ENCODE measurements at places on chromosomes 16 and 17. TPM values are rescaled to one million over a fixed set of nuclear protein-coding genes. Genes with fewer than 3 reads are reported as not detected.

DNA sequence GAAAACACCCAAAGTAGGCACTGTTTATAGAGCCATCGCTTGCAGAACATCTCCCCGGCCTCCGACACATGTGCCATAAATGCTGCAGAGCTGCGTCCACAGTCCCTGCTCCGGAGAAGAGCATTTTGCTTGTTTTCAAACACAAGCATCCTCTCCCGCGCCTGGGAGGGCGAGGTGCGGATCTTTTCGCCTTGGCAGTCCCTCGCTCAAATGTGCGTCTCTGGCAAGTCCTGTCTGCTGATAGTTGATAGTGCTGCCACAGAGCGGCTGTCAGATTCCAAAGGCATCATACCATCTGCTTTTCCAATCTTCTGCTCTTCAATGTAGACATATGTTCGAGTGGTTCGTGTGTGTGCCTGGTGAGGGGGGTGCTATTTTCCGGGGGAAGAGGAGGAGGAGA is 603.7 kb downstream of the MAF start:
- DNase-seq = no peak
- no peaks in the 10 kb centered on the region for H3K27me3 ChIP-seq
- no peaks in the 10 kb centered on the region for H3K36me3 ChIP-seq
- H3K4me3 ChIP-seq = no peak overlapping the region
- H3K27ac ChIP-seq = no peak overlapping the region

ARL4D gene
- 25.2 TPM for total RNA-seq

CACNG3 gene
- not detected for total RNA-seq

DNA sequence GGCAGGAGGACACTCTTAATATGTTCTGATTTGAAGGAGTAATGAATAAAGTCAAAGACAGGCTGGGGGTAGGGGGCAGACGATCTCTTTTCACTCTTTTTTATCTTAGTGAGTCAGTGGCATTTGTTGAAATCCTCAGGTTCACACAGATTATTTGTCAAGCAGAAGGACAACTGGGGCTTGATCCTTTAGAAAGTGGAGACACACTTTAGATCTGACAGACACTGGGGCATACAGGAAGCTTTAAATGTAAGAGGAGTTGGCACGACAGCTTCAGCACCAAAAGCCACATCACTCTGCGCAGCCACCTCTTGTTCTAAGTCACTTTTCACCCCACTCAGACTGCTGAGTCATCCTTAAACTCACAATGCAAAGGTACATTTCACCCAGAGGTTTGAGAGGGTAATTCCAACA is 121.5 kb downstream of the STXBP4 start:
- no peak overlapping the region for H3K4me3 ChIP-seq
- no peak overlapping the region for H3K27ac ChIP-seq
- H3K4me1 ChIP-seq = peaks cover 6% of the 10 kb centered on the region
- H3K36me3 ChIP-seq = no peaks in the 10 kb centered on the region
- no peaks in the 10 kb centered on the region for H3K27me3 ChIP-seq

DNA sequence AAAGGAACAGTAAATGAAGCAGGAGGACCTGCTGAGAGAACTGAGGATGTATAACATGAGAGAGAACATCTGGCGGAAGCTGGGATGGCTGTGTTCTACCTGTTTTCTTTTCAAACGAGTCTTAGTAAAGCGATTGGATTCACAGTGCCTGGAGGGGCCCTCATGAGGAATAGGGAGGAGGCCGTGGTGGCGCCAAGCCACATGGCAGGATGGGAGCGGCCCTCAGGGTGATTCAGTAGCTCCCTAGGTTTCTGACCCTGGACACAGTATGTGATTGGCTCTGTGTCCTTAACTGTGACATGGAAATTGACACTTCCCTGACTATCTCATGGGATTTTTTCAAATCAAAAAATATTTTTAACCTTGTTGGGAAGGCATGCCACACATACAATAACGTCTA is 32.1 kb downstream of the USP43 start:
- H3K27me3 ChIP-seq = no peaks in the 10 kb centered on the region
- no peak overlapping the region for H3K27ac ChIP-seq
- H3K4me3 ChIP-seq = no peak overlapping the region

- H3K27ac ChIP-seq = no peak overlapping the region
- no peaks in the 10 kb centered on the region for H3K27me3 ChIP-seq
- no peaks in the 10 kb centered on the region for H3K36me3 ChIP-seq
- H3K4me1 ChIP-seq = no peaks in the 10 kb centered on the region
- no peak overlapping the region for H3K4me3 ChIP-seq
These were observed 12.0 kb downstream of the IL21R start for GRCh38 chr16:27413956-27414355.

DNA sequence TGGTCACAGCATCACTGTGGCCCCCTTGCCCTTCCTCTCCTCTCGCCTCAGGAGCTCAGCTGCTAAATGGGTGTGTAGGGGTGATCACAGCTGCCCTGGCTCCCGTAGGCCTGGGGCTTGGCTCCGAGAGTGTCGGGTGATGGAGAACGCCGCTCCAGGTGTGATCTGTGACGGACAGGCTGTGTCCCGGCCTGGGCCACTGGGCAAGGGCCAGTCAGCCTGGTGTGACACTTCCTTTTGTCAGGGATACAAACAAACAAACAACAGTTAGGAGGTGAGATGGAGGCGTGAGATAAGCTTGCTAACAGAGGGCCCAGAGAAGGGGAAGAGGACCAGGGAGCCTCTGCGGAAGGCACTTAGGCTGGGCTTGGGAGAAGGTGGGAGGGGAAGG is 2.0 kb downstream of the ADGRG1 start:
- no peaks in the 10 kb centered on the region for H3K36me3 ChIP-seq
- DNase-seq = no peak
- H3K4me3 ChIP-seq = peak overlapping the region; percentile 46

- no peak overlapping the region for H3K27ac ChIP-seq
- no peaks in the 10 kb centered on the region for H3K36me3 ChIP-seq
- no peak overlapping the region for H3K4me3 ChIP-seq
These were observed 17.7 kb downstream of the USP10 start for GRCh38 chr16:84717484-84717883.

DNA sequence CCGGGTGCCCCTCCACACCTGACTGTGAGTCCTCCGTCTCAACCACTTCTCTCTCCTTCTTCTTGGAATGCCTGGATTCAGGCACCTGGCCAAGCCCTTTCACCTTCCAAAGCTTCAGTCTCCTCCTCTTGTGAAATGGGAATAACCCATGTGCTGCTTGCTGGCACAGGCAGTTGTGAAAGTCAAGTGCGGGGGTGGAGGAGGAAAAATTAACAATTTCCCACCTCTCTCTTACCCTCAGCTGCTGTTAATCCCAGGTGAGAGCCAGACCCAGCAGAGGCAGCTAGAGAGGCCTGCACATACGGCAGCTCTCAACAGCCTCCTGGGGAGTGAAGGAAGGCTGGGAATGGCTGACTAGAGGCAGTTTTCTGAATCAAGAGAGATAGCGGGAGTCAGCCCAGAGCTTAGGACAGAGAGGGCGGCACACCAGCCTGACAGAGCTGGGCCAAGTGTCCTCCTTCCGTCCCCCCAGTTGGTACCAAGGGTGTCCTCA is 77.9 kb upstream of the LGALS9 start:
- H3K27me3 ChIP-seq = no peaks in the 10 kb centered on the region
- peaks cover 3% of the 10 kb centered on the region for H3K36me3 ChIP-seq
- no peak overlapping the region for H3K27ac ChIP-seq
- H3K4me3 ChIP-seq = no peak overlapping the region

DNA sequence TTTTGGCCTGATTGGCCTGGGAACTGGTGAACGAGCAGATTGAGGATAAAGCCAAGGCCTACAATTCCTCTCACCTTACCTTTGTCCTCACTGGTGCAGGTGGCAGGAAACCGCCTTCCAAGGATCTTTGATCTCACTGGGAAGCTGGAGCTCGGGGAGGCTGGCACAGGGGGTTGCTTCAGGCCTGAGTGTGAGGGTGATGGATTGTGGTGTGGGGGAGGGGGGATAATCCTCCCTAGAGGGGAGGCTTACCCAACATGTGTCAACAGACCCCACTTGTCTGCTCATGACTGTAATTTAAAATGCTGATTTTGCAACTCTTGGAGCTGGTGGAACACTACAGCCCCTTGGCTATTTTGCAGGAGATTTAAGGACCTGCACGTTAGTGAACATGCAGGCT is 4.5 kb upstream of the RMI2 start:
- H3K4me3 ChIP-seq = no peak overlapping the region
- no peak for DNase-seq
- no peaks in the 10 kb centered on the region for H3K36me3 ChIP-seq
- no peaks in the 10 kb centered on the region for H3K27me3 ChIP-seq
- no peak overlapping the region for H3K27ac ChIP-seq
- H3K4me1 ChIP-seq = peaks cover 10% of the 10 kb centered on the region

CD300E gene
- total RNA-seq = 5.0 TPM

DNA sequence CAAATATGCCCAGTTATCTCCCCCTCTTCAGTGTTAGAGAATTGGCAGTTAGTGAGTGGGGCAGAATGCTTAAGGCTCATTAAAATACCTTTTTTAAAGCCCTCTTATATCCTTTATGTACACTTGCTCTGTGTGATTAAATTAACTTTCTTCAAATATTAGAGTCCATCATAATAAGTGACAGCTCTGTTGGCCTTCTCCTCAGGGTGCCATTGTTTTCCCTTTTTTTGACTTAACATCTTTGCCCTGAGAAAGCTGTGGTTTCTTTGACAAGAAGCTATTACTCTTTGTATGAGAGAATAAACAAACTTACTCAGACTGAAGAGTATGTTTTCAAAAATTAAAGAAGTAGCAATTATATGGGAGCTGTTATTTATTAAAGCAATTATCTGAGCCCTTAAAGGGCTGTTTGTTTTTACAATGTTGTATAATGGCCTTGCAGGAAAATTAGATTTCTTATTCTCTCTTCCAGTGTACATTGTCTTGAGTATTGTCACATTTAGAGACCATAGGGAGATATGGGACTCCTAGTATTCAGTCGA is 13.4 kb downstream of the RBBP6 start:
- H3K36me3 ChIP-seq = peaks cover 15% of the 10 kb centered on the region
- H3K27ac ChIP-seq = no peak overlapping the region
- DNase-seq = no peak
- H3K4me3 ChIP-seq = no peak overlapping the region
- no peaks in the 10 kb centered on the region for H3K27me3 ChIP-seq

- H3K4me3 ChIP-seq = no peak overlapping the region
- H3K36me3 ChIP-seq = no peaks in the 10 kb centered on the region
- H3K27me3 ChIP-seq = no peaks in the 10 kb centered on the region
- no peak for DNase-seq
- peaks cover 9% of the 10 kb centered on the region for H3K4me1 ChIP-seq
These were observed 14.8 kb downstream of the CMC2 start for GRCh38 chr16:80991792-80992430.

DNA sequence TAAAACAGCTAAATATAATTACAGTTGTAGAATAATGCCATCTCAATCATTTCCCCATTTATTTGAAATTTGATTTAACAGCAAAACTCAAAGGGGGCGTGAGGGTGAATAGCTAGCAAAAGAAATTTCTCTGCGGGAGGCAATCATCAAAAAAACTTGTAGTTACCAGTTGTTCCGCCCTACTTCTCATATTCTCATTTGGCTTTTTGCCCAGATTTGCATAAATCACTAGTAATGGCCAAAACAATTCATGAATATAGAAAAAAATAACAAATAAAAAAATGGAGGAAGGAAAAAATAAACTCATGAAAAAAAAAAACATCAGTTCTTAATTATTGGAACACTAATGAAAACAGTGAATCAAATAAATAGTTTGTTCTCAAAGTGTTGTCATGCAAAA is 722.6 kb upstream of the KIF2B start:
- no peaks in the 10 kb centered on the region for H3K36me3 ChIP-seq
- H3K27ac ChIP-seq = no peak overlapping the region
- no peak overlapping the region for H3K4me3 ChIP-seq
- no peaks in the 10 kb centered on the region for H3K4me1 ChIP-seq

GRCh38 chr16:68715471-68715870 is 21.6 kb upstream of the CDH1 start:
- no peaks in the 10 kb centered on the region for H3K36me3 ChIP-seq
- H3K27ac ChIP-seq = no peak overlapping the region
- no peak overlapping the region for H3K4me3 ChIP-seq
- H3K27me3 ChIP-seq = no peaks in the 10 kb centered on the region
- DNase-seq = no peak
- no peaks in the 10 kb centered on the region for H3K4me1 ChIP-seq

GRCh38 chr16:80054647-80055046 is 454.1 kb upstream of the MAF start:
- DNase-seq = no peak
- H3K27me3 ChIP-seq = peaks cover 5% of the 10 kb centered on the region
- H3K4me3 ChIP-seq = no peak overlapping the region

DNA sequence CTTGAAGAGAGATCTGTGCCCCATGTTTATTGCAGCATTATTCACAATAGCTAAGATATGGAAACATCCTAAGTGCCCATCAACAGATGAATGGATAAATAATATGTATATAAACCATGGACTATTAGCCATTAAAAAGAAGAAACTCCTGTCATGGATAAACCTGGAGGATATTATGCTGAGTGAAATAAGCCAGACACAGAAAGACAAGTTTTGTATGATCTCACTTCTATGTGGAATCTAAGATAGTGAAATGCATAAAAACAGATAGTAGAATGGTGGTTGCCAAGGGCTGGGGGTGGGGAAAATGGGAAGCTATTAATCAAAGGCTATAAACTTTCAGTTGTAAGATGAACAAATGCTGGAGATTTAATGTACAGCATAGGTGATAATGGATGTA is 19.9 kb upstream of the HEATR6 start:
- H3K36me3 ChIP-seq = no peaks in the 10 kb centered on the region
- no peak for DNase-seq
- H3K27me3 ChIP-seq = no peaks in the 10 kb centered on the region
- H3K27ac ChIP-seq = no peak overlapping the region

DNA sequence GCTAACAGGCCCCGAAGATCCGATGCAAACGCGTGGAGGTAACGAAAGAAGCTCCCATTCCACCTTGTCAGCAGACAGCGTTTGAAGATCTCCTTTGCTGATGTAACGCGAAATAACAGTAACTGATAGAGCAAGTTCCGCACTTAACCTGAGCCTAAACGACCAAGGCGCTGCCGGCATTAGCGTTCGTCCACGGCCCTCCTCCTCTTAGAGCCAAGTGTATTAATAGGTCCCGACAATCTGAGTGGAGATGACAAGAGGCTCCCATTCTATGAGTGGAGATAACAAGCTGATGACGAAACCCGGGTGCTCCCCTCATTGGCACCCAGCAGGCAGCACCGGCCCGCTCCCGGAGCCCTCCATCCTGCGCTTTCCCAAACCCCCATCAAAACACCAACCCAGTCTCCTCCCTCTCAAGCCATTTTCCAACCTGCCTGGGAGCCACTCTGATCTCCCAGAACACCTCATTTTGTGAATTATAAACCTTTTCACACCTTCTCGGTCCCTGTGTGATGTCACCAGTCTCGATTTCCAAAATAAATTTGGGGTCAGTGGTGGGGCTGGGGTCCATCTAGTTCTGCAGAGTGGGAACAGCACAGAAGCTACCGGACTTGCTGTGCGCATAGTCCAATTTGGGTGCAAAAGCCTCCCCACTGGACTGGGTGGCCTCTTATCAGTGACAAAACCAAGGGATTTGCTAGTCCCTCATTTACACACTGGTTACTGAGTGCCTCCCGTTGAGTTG is 35.4 kb upstream of the ARL4D start:
- no peaks in the 10 kb centered on the region for H3K27me3 ChIP-seq
- no peak for DNase-seq
- H3K36me3 ChIP-seq = no peaks in the 10 kb centered on the region
- no peak overlapping the region for H3K27ac ChIP-seq

RNF157 gene
- total RNA-seq = 2.1 TPM

GRCh38 chr16:2792940-2793339 is 5.3 kb upstream of the PRSS41 start:
- no peaks in the 10 kb centered on the region for H3K36me3 ChIP-seq
- no peak overlapping the region for H3K27ac ChIP-seq
- H3K4me3 ChIP-seq = no peak overlapping the region
- DNase-seq = no peak
- H3K27me3 ChIP-seq = no peaks in the 10 kb centered on the region
- H3K4me1 ChIP-seq = no peaks in the 10 kb centered on the region

GRCh38 chr16:25390761-25391160 is 133.1 kb upstream of the ZKSCAN2 start:
- no peaks in the 10 kb centered on the region for H3K36me3 ChIP-seq
- H3K4me3 ChIP-seq = no peak overlapping the region
- H3K27ac ChIP-seq = no peak overlapping the region
- DNase-seq = no peak
